Left colon (tissue), 2 donors: ENCODE measurements at places on chromosomes 1 and 21.

DNA sequence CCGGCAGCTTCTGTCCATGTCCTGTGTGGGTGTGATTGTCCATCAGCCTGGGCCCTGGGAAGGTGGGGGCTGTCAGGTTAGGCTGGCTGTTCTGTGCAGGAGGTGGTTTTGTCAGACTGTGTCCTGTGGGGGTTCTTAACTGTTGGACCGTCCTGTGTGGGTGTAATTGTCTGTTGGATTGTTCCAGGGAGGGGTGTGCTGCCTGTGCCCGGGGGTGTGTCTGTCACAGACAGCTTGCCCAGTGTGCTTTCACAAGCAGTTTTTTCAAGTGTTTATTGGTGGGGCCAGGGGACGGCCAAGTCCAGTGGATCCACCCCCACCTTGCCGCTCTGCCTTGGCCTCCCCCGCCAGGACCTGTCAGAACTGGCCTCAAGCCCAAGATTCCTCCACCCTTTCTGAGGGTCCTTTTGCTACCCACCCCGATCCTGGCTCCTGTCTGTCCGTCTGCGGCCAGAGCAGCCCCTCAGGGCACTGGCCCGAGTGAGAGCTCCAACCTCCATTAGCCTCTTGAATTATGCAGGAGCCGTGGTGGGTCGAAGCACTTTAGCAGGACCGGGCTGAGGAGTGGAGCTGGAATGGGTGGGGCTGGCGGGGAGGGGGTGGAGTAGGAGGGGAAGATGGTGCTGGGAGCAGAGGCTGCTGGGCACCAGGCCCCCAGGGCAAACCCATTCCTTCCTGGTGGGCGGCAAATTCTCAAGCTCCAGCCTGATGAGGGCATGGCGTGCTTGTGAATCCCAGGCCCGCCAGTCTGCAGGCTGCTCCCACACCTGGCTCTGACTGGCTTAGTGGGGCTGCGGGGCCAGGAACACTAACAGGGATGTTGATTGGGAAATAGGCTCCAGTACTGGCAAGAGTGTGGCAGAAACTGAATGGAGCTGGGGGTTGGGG, 47.2 kb downstream of the PTPRF start:
- DNase-seq: no peak

DNA sequence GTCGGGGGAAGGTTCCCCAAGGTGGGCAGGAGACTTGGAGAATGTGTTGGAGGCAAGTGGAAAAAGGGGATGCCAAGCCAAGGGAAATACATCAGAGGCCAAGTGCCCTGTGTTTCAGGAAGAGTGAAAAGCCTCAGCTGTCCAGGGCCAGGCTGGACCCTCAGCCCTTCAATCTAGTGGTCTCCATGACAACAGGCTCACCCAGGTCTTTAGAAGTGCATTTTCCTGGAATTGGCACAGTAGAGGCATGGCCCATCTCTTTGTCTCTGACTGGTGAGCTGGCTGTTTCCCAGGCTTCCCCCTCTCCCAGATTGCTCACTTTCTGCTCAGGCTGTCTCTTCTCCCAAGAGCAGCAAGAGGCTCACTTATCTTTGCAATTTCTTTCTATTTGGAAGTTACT, 10.4 kb upstream of the RHBG start:
- DNase-seq: no peak

DNA sequence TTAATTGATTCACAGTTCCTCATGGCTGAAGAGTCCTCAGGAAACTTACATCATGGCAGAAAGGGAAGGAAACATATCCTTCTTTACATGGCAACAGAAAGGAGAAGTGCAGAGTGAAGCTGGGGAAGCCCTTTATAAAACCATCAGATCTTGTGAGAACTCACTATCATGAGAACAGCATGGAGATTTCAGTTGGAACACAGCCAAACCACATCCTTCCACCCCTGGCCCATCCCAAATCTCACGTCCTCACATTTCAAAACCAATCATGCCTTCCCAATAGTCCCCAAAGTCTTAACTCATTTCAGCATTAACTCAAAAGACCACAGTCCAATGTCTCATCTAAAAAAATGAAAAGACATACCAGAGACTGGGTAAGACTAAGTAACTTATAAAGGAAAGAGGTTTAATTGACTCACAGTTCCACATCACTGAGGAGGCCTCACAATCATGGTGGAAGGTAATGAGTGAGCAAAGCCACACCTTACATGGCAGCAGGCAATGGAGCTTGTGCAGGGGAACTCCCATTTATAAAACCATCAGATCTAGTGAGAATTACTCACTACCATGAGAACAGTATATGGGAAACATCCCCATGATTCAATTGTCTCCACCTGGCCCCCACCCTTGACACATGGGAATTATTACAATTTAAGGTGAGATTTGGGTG, 105.2 kb downstream of the MRPL39 start:
- no peak for DNase-seq

DNA sequence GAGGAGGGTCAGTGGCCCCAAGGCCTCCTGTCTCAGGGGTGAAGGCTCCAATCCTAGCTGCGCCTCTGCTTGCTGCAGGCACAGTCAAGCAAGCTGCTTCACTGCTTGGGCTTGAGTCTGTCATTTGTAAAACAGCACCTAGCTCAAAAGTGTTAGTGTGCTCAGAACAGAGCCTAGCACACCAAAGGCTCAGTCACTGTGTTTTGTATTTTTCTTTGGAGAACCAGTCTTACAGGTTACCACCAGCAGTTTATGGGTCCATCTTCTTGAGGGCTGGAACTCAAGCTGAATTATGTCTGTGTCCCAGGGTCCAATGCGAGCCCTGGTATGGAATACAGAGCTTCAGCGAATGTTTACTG, 113.6 kb downstream of the DMRTB1 start:
- DNase-seq: no peak

DNA sequence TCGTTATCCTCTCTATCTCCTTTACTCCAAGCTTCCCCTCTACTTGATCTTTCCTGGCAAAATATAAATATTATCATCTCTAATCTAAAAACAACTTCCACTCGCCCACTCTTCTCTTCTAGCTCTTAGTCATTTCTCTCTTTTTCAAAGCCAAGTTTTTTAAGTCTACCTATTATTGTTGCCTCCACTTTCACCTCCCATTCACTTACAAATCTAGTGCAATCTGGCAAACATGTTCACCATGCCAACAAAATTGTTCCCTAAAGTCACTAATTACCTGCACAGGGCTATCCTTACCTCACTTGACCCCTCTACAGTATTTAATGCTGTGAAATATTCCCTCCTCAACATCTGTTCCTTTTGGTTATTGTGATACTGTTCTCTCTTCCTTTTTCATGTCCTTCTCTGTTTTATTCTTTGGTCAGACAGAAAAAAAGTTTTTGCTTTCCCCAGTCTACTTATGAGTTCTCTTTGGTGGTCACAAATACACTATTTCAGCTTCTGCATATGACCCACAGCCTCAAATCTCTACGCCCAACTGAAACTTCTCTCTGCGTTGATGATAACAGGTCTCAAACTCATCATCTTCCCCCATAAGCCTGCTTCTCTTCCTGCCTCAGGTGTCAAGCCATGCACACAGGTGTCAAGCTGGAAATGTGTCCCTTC, 31.9 kb upstream of the RAP1A start:
- no peak for DNase-seq

DNA sequence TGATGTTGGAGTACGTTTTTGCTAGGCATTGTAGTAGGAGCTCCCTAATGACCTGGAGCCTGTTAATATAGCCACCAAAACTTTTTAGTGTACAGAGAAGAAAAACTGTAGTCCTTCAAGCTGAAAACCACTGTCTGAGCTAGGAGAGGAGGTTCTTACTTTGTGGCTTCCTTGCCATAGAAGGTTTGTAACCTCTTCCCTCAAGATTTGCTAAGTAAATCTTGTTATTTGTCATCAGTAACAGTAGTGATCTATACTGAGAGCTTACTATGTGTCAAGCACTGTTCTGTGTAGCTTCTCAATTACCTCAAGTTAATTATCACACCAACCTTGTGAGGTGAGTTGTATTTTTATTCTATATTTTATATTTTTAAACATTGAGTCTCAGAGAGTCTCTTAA, 21.2 kb upstream of the LRRC8C start:
- DNase-seq: no peak

GRCh38 chr21:43936247-43936967, 71.4 kb downstream of the AGPAT3 start:
- no peak for DNase-seq

DNA sequence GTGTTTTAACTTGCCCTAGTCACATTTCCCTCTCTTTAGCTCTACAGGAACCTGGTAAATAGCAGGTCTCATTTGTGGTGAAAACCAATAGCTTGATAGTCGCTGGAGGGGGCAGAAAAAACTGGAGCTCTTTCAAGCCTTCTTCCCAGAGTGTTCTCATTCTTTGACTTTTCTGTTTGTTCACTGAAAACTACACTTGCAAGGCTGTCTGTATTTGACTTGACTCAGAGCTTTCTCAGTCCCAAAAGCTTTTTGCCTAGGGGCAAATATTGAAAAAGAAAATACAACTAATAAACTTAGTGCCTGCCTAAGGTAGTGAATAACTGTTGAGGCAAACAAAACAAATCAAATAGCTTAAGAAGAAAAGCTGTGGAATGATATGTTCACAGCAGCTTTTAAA, 217.1 kb upstream of the CHRM3 start:
- no peak for DNase-seq

GRCh38 chr1:87586501-87586900, 257.8 kb downstream of the LMO4 start:
- DNase-seq: no peak

DNA sequence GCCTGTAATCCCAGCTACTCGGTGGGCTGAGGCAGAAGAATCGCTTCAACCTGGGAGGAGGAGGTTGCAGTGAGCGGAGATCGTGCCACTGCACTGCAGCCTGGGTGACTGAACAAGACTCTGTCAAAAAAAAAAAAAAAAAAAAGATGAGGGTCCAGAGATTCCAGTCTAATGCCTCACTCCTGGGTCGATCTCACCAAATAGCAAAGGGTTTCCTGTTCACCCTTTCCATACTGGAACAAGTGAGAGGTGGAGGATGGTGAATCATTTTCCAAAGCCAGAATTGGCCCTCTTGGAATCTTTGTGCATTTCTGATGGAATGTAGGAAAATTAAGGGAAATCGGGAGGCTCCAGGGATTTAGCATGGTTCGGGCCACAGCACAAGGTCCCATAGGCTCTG, 58.1 kb upstream of the ZNF648 start:
- DNase-seq: no peak

GRCh38 chr1:171581766-171582165, 40.3 kb upstream of the MYOCOS start:
- DNase-seq: no peak

GRCh38 chr1:114756949-114757454, 782 bp downstream of the CSDE1 start:
- DNase-seq: peak; percentile 35

DNA sequence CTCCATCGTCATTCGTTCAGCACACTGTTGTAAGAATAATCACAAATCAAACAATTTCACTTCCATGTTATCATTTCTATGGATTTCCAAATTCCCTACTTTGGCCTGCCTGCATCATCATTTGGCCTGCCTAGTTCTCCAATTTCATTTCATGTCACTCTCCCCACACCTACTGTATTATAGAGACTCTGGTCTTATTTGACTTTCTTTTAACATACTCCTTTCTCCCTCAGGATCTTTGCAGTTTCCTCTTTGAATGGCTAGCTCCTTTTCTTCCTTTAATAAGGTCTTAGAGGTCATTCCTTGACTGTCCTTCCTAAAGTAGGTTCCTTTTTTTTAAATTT, 36.3 kb upstream of the PODN start:
- no peak for DNase-seq

DNA sequence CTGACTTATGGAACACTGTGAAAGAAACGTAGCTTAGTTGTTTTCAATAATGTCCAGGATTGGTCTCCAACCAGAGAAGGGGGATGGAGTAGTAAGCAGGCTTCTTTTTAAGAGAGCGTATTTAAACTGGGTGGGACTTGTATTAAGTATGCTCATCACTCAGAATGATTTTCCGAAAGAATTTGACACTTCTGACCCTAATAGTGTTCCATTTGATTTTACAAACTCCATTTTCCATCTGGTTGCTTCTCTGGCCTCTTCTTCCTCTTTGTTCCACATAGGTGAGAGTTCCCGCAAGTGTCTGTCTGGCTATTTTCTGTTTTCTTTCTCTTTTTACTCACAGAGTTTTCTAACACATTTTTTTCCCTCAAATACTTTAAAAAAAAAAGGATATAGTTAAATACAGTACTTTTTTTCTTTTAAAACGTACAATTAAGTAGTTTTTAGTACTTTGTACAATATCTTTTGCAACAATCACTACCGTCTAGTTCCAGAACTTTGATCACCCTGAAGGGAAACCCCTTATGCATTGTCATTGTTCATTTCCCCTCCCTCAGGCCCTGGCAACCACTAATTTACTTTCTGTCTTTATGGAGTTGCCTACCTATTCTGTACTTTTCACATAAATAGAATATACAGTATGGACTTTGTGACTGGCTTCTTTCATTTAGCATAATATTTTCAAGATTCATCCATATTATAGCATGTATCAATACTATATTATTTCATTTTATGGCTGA, 67.0 kb downstream of the RASAL2 start:
- no peak for DNase-seq

- DNase-seq: no peak
These were observed 20.9 kb downstream of the RCAN1 start for GRCh38 chr21:34593954-34594531.

GRCh38 chr1:181423301-181423918, 59.9 kb upstream of the CACNA1E start:
- DNase-seq: peak; percentile 42

DNA sequence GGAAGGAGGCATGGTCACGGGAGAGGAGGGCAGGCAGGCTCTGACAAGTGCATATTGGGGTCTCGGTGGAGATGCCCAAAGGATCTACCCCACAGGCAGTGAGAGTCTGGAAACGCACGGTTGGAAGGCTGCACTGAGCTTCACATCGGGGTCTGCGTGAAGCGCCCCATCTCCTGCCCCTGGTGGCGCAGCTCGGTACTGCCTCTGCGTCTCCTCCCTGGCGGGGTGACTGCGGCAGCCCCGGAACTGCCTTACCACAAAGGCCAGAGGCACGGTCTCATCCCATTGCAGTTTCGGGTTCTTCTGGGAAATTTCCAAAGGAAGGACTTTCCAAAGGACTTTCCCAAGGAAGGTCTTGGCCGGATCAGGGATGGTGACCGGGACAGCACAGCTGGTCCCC, 69.2 kb upstream of the AJAP1 start:
- peak; percentile 9 for DNase-seq

- DNase-seq: no peak
These were observed 311.4 kb downstream of the BARHL2 start for GRCh38 chr1:90405726-90406125.

DNA sequence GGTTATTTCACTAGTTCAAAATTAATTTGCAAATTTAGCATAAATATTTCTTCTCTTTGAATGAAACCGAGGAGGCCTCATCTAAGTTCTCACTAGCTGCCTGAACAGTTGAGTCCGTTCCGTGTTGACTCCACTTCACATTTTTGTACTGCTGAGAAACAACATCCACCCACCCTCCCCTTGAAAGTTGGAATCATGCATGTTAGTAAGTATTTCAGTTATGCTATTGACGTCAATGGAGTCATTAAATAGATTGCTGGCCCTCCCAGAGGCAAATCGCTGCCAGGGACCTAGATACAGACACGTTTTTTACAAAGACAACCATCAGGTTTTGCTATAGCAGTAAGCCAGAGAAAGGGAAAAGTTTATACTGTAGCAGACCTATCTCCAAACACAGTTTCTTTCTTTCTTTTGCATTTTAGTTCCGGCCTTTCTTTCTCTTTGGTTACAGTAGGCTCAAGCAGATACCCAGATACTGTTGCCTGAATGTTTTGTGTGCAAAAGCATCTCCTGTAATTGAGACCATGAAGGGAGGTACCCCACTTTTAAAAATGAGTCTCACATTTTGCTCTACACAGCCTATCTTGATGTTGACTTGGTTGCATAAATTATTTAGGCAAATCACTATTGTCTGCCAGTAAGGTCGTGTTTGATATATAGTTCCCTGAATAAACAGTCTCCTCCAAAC, 262.6 kb upstream of the SGIP1 start:
- peak; percentile 60 for DNase-seq

- no peak for DNase-seq
These were observed 8.4 kb downstream of the CFH start for GRCh38 chr1:196660272-196660671.
